Renal cortex interstitium (tissue), 15 donors: ENCODE measurements at places on chromosomes 6 and 20. TPM values are rescaled to one million over a fixed set of nuclear protein-coding genes. Genes with fewer than 3 reads are reported as not detected.

The SLC12A5 gene
- polyA plus RNA-seq: 1.5 TPM

DNA sequence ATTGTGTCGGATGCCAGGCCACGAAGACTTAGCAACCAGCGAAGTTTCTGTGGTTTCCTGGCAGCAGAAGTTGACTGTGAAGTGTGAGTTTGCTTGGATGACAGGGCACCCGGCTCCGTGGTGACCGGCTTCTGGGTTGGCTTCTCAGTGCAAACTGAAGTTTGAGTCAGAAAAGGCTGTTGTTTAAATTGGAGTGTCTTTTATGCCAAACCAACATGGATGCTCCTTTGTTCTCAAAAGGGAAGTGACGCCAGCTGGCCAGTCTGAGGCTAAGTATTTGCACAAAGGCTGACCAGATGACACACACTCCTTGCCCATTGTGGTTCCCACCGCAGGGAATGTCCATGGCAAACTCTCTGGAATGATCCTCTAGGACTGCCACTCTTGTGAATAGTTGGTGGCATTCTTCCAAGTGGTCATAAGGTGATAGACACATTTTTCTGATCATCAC is 164.8 kb upstream of the QKI start:
- DNase-seq: no peak

GRCh38 chr6:125834348-125834747 is 43.6 kb downstream of the NCOA7 start:
- DNase-seq: no peak

The GABRR1 gene
- polyA plus RNA-seq: 0.95 TPM

The NRSN1 gene
- 1.5 TPM for polyA plus RNA-seq

DNA sequence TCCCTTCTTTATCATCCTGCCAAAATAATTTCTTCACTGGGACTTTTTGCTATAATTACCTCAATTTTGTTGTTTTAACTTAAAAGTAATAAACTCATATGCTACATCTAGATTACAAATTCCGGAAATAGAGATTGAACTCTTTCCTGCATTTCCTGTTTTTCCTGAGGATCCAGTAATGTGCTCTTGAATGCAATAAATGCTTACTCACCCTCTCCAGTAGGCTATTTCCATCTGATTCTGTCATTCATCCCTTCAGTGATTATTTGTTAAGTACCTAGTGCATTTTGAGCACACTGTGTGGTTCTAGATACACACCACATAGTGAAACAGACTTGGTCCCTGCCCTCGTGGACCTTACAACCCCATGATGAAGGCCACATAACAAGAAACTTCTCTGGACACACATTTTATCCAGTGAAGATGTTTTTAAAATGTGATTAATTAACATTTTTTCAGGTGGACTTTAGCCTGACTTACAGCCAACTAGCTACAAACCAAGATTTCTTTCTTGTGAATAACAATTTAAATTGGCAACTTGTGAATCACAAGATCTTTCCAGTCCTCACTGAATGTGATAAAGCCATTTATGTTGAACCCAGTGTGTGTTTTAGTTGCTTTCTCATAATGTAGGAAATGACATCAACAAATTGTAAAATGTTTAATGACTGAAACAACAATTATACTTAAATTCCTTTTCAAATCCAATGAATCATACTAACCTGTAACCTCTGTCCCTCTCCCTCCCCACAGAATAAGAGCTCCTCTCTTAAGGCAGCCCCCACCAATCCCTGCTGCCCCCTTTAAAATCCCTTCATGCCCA is 272.3 kb downstream of the KHDC1L start:
- no peak for DNase-seq

DNA sequence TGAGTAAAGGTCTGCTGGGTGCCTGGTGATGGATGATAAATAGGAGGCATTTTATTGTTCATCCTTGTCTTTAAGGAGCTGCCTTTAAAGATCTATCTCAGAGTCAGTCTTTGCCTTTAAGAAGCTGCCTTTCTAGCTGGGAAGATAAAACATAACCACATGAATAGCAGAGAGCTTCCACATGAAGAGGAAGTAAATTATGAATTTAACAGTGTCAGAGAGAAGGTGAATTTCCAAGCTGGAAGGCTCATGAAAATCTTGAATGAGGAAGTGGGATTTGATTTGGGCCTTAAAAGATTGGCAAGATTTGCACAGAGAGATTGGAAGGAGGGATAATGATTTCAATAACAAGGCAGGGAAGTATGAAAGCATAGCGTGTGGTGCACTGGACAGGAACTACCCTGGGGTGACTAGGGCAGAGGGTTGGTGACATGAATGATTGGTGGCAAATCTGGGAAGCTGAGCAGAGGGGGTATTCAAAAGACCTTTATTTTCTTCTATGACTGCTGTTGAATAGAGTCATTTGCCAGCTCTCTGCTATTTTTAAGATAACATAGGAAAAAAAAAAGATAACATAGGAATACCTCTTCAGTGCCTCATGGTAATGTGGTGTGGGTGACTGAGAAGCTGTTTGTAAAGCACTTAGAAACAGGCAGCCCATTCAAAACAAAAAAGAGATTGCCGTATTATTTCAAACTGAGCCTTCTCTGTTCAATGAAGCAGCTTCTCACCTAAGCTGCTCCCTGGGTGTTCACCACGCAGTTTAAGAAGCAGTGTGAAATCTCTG is 591.6 kb downstream of the PKHD1 start:
- no peak for DNase-seq

DNA sequence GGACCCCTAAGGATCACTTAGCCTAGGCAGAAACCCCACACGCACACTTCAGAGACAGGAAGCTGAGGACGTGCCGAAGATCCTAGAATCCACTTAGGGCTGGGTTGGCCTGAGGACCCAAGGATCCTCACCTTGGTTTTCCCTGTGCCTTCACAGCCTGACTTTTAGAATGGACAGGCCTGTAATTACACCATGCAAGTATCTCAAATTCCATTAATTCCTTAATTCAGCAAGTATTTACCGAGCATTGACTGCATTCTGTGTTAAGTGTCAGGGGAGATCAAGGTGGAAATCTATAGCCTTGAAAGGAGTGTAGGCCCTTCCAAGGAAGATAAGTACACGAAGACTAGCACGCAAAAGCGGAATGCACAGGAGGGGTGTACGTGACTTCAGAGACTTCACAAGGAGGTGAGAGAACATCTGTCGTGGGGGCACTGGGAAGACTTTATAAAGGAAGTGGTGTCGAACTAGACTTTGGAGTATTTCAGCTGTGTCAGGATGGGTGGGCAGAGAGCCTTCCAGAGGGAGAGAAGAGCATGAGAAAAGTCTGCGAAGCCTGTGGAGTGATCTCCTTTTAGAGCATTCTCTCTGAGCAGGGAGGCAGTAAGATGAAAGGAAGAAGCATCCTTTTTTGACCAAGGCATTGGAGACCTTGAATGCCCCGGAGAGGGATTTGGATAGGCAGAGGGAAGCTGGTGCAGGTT is 4.0 kb downstream of the DSP start:
- no peak for DNase-seq
